ENCODE measurements at places on chromosomes 7 and 10.

GRCh38 chr10:77531441-77532001, 106.1 kb downstream of the KCNMA1 start:
- no peak for DNase-seq

GRCh38 chr10:78028438-78029268, 662 bp downstream of the POLR3A start:
- DNase-seq = no peak

DNA sequence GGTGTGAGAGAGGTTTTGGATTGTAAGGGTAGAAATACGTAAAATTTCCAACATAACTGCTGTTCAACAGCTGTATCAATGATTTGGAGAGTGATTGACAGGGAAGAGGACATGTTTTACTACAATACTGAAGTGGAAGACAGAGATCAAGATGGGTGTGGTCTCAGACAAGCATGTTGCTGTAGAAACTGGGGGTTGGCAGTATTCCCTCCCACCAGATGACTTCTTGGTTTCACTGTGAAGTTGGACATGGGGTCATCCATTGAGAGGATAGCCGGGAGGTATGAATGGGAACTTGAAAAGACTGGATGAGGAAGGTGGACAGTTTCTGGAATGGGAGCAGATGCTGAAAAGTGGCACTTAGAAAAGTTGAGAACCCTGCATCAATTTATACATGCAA, 95.3 kb upstream of the HDAC9 start:
- DNase-seq = no peak

GRCh38 chr10:108454224-108454623, 1289.7 kb upstream of the SORCS1 start:
- no peak for DNase-seq

GRCh38 chr10:5910323-5911100, 20.5 kb downstream of the FBH1 start:
- DNase-seq = no peak

DNA sequence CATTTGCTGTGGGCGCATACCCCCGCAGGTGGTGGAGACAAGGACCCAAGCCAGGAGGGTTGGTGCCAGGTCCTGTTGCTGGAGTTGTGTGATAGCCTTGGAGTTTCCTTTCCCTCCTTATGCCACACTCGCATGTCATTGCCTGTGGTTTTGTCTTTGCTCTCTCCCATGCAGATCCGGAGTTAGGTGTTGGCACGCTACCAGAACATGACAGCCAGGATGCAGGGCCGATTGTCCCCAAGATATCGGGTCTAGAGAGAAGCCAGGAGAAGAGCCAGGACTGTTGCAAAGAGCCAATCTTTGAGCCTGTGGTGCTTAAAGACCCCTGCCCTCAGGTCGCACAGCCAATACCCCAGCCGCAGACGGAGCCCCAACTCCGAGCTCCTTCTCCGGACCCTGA, 369.2 kb upstream of the GALNT17 start:
- no peak for DNase-seq

- no peak for DNase-seq
Measured at GRCh38 chr10:27436710-27437109, 67.4 kb upstream of the RAB18 start.

DNA sequence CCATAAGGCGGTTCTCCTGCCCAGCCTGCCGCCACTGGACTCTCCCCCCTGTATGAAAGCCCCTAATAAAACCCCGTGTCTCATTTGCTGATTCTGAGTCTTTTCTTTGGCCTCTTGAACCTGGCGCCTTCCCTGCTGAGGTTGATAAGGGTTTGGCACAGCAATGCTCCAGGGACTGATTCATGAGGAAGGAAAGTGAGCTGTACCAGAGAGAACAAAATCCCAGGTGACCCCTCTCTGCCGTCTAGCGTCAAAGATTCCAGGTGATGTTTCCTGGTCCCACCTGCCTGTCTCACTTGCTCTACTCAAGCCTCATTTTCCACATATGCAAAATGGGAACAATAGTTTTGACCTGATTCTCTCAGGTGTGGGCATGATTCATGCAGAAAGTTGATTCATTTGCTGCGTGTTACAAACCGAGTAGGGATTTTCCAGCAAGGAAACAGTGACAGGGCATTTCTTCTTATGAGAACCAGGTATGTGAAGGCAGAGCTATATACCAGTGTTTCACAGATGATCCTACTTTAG, 730.6 kb upstream of the IGFBP3 start:
- DNase-seq = no peak

Data from DMS79 treated with DMSO at 0.1 percent for 48 hours (cell line).